Occipital lobe (tissue), 3 donors: ENCODE measurements at places on chromosomes 12 and 14. TPM values are rescaled to one million over a fixed set of nuclear protein-coding genes. Genes with fewer than 3 reads are reported as not detected.

DNA sequence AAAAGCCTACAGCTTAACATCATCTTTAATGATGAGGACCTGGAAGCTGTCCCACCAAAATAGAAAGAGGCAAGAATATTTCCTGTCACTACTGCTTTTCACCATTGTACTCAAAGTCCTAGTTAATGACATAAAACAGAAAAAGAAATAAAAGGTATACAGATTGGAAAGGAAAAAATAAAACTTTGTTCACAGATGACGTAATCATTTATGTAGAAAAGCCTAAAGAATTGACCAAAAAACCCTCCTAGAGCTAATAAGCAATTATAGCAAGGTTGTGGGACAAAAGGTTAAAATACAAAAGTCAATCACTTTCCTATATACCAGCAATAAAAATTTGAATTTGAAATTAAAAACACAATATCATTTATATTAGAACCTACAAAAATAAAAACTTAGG is 97.2 kb upstream of the MDGA2 start:
- no peak for DNase-seq

DNA sequence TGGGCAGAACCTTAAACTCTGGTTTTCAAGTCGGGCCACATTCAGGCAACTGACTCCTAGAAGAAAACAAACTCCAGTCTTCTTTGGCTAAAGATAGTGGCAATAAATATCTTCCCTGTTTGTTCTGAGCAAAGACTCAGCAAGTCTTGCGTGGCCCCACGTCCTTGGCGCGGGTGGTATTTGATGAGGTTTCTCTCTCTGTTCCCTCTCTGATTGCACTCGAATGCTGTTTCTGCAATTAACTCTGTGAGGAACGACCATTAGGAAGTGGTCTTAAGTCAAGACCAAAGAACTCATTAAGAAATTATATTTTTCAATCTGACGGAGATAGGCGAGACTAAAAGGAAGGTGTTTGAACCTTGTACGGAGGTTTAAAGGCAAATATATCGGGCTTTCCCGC is 177.6 kb downstream of the TMEM132C start:
- no peak for DNase-seq

- no peak for DNase-seq
Observed at GRCh38 chr14:21882226-21882625, 208.6 kb upstream of the OR4E1 start.

DNA sequence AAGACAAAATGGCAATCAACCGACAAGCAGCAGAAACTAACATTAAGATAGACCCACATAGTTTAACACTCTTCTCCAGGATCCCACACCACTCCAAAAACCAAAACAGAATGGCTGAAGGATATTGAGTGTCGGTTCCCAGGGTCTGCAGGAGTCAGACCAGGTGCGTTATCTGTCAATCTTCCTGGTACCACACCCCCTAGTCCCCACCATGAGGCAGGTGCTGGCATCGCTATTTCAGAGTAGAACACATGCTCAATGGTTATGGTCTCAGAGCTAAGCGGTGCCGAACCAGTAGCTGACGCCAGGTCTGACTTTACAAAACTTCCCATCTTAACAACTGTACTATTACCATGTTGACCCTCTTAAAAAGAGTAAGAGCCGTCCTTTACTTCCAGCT is 10.2 kb downstream of the STX2 start:
- no peak for DNase-seq

- no peak for DNase-seq
Observed at GRCh38 chr12:44227616-44228015, 391.7 kb downstream of the TMEM117 start.

DNA sequence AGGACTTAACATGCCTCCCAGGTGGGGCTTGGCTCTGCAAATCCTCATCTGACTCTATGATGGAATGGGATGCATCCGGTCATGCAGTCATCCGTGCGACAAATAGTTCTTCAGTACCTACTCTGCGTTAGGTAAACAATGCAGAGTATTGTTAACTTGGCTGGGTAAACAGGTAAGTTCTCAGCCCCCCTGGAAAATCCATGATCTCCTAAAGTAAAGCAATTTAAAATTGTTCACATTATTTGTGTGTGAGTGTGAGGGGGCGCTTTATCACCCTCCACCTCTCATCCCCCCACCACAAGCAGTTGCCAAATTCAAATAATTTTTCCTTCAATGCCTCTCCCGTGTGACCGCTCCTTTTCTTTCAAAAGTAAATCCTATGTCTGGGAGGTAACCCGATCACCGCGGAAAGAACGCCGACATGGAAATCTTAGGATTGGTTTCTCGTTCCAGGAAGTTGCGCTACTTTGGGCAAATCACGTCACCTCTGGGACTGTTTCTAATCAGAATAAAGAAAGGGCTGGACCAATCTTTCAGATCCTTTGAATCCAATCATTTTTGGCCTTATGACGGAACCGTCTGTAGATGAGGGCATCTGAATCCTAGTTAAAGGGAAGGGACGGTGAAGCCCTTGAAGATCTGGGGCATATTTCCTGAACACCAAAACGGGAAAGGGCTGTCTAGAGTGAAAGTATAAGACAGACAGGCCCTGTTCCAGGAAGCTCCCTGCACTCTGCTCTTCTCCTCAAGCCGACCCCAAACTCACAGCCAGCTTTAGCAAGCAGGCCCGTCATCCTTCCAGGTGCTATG is 44.0 kb upstream of the SINHCAF start:
- no peak for DNase-seq

DNA sequence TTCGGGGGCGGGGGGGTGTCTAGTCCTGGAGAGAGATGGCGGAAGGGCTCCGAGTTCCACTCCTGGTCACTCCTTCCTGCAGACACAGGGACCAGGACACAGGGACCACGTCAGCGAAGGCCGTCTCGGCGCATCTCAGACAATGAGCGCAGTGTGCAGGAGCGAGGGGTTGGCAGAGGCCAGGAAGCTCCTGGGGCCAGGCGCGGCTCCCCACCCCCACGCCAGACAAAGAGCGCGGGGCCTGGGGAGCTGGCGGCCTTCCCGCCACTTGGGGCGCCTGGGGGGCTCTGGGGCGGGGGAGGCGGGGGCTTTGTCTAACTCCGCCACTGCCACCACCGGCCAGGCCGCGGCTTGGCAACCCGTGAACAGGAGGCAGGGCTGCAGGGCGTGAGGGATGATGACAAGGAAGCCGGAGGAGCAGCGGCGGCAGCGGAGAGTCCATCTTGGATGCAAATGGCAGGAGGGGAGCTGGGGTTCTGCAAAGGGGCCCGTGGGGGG is 2.2 kb downstream of the CDK2AP1 start:
- peak; percentile 83 for DNase-seq

DNA sequence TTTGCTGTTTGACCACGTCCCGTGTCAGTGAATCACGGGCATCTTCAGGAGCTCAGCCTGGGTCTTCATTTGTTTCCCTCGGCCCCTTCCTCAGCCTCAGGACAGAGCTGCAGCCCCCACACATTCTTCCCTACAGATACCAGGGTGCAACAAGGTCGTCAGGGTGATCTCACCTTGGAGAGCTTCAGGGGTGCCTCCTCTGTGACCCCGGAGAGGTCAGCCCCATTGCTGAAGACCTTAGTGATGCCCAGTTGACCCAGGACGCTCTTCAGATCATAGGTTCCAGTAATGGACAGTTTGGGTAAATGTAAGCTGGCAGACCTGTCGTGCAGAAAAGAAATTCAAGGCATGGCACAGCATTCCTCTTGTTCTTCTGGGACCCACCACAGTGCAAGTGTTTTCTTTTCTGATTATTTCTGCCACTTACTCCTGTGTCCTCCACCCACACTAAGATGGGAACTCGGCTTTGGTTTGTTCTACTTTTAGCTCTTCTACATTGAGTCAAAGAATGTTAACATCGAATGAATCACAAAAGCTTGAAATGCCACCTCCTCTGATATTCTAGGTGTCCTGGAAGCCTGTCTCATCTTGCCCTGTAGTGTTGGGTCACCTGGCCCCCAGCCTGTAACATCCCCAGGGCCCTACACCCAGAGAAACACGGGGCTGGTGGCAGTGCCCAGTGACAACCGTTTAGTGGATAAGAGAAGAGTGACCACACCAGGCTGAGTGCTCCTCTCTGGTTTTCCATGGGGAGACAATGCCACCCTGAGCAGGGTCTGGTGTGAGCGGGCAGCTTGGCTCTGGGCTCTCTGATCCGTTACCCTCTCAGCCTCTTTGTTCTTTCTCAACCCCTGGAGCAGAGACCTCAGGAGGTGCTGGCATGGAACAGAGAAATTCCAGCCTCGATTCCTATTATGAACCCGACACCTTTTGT is 8.8 kb downstream of the SERPINA1 start:
- no peak for DNase-seq

DNA sequence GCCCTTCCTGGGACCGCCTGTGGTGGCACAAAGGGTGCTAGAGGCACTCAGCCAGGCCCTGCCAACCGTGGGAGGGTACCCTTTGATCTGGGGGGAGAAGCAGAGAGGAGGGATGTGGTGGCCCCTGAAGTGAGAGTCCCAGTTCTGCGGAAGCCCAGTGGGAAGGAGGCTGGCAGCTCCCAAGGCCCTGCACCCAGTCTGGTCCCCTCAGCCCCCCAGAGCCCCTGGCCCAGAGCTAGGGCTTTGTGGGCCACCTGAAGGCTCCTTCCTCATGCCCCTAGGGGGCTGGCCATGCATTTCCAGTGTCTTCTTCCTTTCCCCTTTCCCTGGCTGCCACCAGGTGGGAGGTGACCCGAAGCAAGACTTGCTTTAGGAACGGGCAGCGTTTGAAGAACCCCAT is 44.3 kb downstream of the PLEKHG3 start:
- DNase-seq, result no peak

The FOXN4 gene
- total RNA-seq, result 0.16 TPM

The KRT2 gene
- not detected for total RNA-seq

The ADAMTS20 gene
- total RNA-seq, result 0.47 TPM

The PRH1 gene
- total RNA-seq, result 95.9 TPM

The KRT3 gene
- total RNA-seq, result not detected

The NYNRIN gene
- 15.0 TPM for total RNA-seq

The DDIT3 gene
- total RNA-seq, result 5.3 TPM
